ENCODE measurements at places on chromosomes 1 and 21.

DNA sequence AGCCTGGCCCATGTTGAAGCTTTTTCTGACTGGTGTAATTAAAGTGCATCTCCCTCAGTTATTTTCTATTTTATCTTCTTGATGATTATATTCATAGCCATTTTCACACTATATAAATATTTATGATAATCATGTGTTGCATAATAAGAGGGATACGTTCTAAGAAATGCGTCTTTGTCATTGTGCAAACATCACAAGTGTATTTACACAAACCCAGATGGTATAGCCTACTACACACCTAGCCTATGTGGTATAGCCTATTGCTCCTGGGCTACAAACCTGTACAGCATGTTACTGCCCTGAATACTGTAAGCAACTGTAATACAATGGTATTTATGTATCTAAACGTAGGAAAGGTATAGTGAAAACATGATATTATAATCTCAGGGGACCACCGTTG, 88.1 kb downstream of the BACH1 start:
- DNase-seq, result no peak

DNA sequence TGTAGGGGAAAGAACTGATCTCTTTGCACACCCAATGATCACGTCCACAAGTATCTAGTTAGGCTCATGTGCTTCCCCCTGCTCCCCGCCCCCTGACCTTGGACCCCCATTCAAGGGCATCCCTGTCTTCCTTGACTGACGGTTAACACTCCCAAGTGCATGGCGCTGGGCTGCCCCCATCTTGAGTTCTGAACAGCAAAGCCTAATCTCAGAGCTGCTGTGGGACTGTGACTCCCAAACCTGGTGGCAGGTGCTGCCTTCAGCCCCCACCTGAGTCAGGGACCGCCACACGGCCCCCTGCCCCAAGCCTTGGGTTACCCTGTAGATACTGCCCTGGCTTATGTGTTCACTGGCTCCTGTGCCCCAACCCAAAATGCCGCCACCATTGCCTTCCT, 925 bp downstream of the TNNI1 start:
- no peak for DNase-seq

DNA sequence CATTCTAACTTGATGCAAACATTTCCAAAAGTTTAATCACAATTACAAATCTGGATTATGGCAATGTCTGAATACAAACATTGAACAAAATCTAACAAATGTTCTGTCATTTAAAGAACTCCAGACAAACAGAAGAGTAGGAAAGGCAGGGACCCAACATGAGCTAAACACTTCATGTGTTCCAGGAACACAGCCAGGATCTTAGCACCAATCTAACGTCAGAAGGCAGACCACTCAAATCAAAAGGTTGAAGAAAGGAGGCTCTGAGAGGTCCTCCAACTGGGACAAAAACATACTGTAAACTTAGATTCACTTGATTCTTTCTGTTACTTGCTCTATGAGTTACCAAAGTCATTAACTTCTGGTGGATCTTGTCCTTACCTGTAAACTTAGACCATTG, 374.0 kb downstream of the NEGR1 start:
- DNase-seq, result no peak

- DNase-seq, result no peak
Observed at GRCh38 chr1:210489491-210489890, 160.8 kb downstream of the HHAT start.

DNA sequence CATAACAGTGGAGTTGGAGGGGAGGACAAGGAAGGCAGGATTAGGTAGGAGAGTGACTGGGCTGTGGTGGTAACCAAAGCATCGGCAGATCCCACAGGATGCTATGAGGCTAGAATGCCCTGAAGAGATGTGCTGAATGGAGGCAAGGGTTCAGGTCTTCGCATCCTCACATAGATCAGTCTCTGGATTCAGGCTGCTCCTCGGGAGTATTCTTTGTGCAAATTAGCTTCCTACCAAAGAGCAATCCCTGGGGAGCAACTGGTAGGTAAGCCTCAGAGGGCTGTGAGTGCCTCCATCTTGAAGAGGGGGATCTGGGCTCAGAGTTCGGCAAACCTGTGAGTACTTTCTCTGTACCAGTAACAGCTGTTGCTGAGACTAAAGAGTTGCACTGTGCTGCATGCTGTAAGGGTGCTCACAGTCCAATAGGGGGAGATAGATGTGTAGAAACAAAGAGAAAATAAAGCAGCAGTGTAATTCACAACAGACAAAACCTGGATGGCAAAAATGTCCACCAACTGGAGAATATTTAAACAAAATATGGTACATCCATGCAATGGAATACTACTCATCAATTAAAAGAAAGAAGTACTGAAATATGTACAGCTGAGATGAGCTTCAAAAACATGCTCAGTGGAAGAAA, 322.4 kb upstream of the DEPDC1 start:
- peak; percentile 26 for DNase-seq

DNA sequence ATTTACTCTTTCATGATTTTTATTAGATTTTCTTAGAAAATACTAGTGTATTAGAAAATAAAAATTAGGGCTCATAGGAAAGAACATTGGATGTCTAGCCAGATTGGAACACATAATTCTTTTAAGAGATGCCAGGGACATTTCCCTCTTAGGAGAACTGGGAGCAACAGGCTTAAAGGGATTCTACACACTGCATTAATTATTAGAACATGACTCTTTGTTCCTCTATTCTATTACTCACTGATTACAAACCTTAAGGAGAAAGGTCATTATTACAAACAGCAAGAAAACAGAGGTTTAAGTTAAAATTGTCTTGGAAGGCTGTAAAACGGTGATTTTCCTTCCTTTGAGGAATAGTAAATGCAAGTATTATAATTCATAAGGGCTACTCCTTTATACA, 32.9 kb upstream of the VAV3 start:
- DNase-seq, result no peak

- DNase-seq, result no peak
Observed at GRCh38 chr1:233544304-233544703, 69.6 kb upstream of the KCNK1 start.

- no peak for DNase-seq
Observed at GRCh38 chr21:44530903-44531605, 8.9 kb downstream of the KRTAP10-1 start.

DNA sequence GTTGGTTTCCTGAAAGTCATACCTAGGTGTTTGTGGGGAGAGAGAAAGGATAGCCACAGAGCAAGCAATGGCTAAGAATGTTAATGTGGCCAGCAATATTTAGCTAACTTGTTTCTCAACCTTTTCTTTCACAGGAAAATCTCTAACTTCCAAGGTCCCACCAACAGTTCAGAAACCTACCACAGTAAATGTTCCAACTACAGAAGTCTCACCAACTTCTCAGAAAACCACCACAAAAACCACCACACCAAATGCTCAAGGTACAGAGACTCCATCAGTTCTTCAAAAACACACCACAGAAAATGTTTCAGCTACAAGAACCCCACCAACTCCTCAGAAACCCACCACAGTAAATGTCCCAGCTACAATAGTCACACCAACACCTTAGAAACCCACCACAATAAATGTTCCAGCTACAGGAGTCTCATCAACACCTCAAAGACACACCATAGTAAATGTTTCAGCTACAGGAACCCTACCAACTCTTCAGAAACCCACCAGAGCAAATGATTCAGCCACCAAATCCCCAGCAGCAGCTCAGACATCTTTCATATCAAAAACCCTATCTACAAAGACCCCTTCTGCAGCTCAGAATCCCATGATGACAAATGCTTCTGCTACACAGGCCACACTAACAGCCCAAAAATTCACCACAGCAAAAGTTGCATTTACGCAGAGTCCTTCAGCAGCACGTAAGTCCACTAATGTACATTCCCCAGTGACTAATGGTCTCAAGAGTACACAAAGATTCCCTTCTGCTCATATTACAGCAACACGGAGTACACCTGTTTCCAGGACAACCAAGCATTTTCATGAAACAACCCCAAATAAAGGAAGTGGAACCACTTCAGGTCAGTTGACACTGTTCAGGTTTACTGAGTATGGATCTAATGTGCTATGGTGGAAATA, 15.3 kb downstream of the CD55 start:
- DNase-seq, result peak; percentile 88

- DNase-seq, result peak; percentile 44
Observed at GRCh38 chr1:154609398-154610380, 1.7 kb upstream of the ADAR start.

GRCh38 chr1:213054733-213055591, 3.9 kb downstream of the RPS6KC1 start:
- DNase-seq, result peak; percentile 21

GRCh38 chr1:34272152-34272551, 95.4 kb downstream of the C1orf94 start:
- DNase-seq, result no peak

GRCh38 chr1:21624571-21625389, 44.4 kb downstream of the RAP1GAP start:
- DNase-seq, result peak; percentile 22

DNA sequence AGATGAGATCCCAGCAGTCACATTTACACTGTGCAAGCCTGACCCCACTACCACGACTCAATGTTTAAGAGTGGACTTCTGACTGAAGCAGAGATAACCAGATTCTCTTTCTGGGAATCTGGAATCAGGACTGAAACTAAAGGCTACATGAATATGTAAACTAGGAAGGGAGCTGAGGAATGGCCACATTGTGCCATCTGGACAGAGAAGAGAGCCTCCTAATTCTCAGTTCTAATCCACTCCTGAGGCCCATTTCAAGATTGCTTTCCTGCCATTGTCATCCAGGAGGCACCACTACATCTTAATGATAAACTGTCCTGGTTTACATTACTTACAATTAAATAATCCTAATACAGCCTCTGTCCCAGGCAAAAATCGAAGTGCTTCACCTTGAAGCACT, 6.5 kb downstream of the PAXBP1 start:
- no peak for DNase-seq

- no peak for DNase-seq
Observed at GRCh38 chr1:11541956-11542355, 63.0 kb downstream of the DISP3 start.

- DNase-seq, result no peak
Observed at GRCh38 chr1:114499478-114499877, 11.5 kb downstream of the TRIM33 start.

DNA sequence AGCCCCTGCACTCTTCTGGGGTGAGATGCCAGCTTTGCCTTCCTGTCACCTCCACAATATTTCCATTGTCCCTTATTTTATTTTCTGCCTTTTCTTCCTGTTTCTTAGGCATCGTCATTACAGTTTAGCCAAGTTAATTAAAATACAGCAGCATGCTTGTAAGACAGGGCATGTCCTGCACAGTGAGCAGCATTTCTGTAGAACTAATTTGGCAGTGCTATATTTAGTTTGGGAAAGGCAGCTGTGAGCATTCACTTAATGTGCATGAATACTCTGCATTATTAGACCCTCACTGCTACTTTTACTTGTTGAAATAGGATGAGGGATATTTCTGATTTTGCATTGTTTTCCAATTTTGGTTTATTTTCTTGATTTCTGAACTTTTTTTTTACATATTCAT, 133.3 kb downstream of the KCNK2 start:
- DNase-seq, result no peak

DNA sequence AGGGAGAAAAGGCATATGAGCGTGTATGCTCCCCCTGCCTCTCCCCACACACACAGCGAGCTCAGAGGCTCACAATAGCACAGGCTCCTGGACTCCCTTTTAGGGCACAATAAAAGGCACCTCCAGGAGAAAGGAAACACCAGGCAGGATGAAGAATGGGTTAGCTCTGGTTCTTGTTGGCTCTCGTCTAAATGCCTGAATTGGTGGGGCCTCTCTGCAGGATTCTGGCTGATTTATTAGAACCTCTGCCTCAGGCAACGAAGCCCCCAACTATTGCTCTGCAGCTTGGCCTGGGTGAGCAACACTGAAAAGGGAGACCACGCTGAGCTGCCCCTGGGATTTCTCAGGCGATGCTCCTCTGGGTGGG, 590.9 kb upstream of the PLXNA2 start:
- DNase-seq, result no peak

GRCh38 chr21:33238565-33239255, 9.0 kb downstream of the IFNAR2 start:
- DNase-seq, result no peak

- no peak for DNase-seq
Observed at GRCh38 chr21:43935711-43936110, 70.7 kb downstream of the AGPAT3 start.

- DNase-seq, result no peak
Observed at GRCh38 chr21:24042687-24043086, 1564.6 kb downstream of the MRPL39 start.

DNA sequence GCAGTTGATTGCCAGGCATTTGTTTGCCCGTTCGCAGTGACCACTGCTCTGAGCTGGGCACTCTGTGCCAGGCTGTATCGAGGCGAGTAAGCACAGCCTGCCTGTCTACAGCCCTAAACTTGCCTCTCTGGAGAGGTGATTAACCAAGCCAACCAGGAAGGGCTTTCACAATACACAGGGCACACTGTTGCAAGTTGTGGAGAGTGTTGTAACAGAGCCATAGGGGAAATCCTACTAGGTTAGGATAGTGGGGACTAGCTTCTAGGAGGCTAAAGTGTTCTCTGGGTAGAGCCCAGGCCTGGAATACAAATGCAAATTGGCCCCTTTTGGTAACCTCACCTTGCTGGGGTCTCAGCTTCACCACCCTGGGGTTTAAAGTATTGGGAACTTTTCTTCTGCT, 23.8 kb downstream of the PRDM2 start:
- DNase-seq, result peak; percentile 62

- peak; percentile 36 for DNase-seq
Observed at GRCh38 chr1:87685311-87686135, 356.8 kb downstream of the LMO4 start.

- no peak for DNase-seq
Observed at GRCh38 chr1:65991694-65992093, 199.0 kb downstream of the PDE4B start.

DNA sequence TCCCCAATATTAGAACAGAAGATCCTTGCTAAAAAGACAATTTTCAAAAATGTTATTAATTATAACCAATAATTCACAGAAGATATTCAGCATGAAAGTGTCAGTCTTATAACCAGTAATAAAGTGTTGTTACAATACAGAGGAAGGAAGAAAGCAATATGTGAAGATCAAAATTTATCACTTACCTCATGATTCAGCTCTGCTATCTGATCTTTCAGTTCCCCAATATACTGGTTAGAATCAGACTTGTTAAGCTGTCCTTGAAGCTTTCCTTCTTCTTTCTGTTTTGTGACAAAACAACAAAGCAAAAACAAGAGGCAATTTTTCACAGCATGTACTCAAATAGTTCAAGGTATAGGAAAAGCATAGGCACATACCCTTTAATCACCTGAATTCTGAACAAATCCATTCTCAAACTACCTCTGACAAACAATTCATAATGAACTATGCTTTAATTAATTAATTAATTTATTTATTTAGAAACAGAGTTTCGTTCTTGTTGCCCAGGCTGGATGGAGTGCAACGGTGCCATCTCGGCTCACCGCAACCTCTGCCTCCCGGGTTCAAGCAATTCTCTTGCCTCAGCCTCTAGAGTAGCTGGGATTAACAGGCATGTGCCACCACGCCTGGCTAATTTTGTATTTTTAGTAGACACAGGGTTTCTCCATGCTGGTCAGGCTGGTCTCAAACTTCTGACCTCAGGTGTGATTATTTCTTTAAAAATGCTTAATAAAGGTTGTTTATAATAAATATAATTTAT, 76.9 kb upstream of the GFI1 start:
- no peak for DNase-seq

GRCh38 chr1:112686835-112687234, 12.4 kb downstream of the MOV10 start:
- no peak for DNase-seq

GRCh38 chr1:215612391-215612790, 45.3 kb downstream of the KCTD3 start:
- no peak for DNase-seq

All from cardiac fibroblast (primary cell).